ENCODE measurements at places on chromosomes 3 and 15.

GRCh38 chr3:194422188-194422587, 23.1 kb upstream of the GP5 start:
- no peak for DNase-seq

- DNase-seq = no peak
Measured at GRCh38 chr3:99313485-99313884, 324.9 kb upstream of the COL8A1 start.

DNA sequence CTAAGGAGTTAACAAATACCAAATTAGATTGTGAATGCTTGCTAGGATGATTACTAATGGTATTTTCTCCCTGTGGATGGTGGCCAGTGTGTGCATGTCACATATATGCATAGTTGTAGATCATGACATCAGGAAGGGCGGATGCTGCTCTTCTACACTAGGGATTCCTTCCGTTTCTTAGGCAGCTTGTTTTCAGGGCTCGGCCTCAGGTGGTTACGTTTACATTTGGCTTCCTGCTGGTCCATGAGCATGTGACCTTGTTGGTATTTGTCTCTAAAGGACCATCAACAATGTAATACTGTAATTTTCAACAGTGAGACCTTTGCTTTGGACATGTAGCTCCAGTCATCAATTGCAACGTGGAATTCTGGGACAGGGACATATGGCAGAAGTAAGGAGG, 221.4 kb downstream of the NR1D2 start:
- DNase-seq = no peak

GRCh38 chr3:145776782-145777408, 384.1 kb downstream of the PLOD2 start:
- no peak for DNase-seq

- no peak for DNase-seq
Measured at GRCh38 chr15:46080016-46080415, 445.2 kb downstream of the SQOR start.

DNA sequence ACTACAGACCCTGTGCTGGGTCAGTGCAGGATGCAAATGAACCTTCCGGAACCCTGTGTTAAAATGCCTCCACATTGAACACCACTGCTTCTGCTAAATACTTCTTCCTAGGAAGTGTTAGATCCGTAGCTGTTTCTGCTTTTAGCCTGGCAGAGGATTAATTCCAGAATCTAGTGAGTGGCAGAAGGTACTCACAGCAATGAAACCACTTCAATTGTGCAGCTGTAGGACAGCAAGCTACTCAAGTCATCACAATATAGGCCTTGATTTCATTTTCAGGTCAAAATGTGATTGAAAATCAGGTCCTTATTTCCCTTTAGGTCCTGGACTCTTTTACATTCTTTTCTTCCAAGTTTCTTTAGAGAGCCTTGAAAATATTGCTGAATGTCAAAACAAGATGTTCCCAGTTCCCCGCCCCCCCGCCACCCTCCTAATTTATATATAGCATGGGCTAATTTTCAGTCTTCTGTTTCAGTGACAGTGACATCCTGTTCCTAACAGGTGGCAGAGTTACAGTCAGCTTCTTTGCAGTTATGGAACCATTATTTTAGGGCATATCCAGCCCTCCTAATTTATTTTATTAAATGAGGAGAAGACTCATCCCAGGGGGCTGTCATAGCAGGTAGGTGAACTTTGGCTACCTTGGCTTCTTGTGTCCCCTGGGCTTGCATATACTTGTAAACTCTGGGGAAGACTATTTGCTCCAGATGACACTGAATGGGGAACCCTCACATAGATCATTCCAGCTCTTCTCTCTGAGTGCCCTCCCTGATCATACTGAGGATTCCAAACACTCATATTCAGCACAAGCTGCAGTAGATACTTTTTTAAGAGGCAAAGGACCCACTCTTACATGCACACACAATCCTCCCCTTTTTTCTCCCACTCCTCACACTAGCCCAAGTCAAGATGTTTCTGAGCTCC, 28.0 kb upstream of the ARNT2 start:
- no peak for DNase-seq

GRCh38 chr3:45553469-45553974, 41.0 kb upstream of the LIMD1 start:
- DNase-seq = no peak

- DNase-seq = no peak
Measured at GRCh38 chr15:64525828-64526530, 65.6 kb downstream of the ZNF609 start.

DNA sequence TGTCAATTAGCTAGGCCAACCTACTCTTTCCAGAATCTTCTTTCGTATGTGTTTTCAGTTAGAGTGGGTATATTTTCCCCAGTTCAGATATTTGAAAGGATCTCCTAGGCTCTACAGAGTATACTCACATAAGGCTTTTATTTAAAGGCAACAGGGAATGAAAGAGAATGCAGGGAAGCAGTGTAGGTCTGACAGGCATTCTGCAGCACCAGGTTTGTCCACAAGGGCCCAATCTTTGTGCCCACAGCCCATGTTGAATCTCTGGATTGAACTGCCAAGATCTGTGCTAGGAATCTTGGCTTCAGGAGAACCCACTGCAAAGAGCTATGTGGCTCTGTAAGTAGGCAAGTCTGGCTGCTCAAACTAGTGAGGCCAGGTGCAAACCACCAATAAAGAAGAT, 24.2 kb upstream of the GALNT15 start:
- DNase-seq = no peak

DNA sequence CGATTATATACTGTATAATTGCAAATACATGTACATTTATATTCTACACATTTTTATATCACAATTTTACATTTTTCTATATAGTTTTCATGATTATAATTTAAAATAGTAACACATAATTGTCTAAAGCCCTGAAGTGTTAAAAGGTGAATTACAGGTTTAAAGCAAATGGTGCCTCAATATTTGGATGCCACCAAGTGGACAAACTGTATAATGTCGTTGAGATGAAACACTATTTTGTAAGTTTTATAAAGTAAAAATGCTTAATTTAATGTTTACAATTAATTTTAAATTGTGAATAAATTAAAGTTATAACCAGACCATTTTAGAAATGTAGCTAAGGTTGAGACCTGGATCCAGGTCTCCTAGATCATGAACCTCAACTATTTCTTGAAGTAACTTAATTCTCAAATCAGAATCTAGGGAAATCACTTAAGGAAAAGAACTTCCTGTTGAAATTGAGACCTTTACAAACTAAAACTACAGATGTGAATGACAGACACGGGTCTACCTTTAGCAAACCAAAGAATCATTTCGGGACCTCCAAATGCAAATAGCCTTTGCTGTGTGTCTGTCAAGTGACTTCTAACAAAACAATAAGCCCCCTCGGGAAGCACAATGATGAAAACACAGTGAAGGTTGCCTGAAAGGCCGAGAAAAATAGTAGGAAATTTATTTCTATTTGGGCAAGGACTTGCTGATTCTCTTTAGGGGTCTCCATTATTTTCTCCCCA, 37.8 kb downstream of the EHHADH start:
- DNase-seq = no peak

DNA sequence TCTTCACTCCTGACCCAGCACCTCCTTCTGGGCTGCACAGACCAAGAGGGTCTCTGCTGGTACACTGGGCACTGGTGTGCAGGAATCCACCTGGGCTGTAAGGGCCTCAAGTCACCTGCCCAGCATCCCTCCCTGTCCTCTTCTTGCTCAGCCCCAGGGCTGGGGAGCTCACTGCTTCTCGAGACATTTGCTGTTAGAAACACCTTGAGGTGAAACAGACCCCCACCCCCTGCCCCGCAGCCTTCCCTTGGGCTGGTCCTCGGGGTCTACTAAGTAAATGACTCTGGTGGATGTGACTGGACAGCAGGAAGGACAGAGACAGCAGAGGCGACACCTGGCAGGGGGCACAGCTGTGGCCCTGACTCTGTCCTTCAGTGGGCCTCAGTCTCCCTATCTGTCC, 29.1 kb downstream of the LOXL1 start:
- no peak for DNase-seq

DNA sequence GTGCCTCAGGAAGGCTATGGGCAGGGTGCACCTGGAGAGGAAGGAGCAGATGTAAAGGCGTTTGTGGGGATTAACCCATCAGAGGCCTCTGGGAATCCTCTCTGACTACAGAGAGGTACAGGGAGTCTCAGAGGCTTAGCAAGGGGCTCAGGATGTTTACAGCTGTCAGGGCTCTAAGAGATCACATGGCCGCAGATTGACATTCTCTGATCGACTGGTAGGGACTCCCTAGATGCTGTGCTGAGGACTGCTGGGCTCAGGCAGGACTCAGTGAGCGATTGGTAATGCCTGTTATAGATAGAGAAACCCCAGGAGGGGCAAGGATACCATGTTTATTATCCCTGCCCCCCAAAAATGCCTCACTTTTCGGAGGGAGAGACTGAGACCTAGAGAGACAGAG, 103.5 kb downstream of the CORO2B start:
- no peak for DNase-seq

DNA sequence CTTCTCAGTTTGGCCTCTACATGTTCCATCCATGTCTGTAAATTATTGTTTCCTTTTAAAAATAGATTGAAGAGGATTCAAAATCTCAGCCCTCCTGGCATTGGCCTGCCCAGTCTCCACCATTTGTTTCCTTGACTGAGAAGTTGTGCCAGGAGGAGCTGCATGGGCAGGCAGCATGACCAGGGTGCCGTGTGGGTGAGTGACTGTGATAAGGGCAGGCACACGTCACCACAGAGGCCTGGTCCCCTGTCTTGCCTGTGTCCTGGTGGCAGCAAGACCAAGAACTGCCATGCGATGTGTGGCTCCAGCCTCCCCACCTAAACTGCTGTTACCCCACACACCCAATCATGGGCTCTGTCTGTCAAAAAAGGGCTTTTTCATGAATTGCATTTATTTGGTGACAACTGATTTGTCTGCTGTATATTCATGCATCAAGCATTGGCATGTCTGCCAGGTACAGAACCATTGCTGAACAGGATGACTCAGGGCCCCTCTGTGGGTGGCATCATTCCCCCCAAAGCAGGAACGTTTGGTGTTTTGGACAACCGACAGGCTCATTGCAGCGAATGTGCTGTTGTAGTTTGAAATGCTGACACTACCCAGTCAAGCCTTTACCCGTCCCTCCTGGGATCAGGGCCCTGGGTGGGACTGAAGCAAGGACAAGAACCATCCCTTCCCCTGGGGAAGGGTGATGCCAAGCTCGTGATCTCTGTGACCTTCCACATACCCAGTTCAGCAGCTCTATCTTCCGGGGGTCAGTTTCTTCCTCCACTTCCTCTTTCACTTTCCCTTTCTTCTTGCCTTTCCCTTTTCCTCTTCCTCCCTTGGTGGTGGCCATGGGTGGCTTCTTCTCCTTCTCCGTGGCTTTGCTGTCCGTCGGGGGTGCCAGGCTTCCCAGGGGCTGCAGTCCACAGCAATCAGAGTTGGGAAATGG, 51.6 kb downstream of the TRPM1 start:
- no peak for DNase-seq

DNA sequence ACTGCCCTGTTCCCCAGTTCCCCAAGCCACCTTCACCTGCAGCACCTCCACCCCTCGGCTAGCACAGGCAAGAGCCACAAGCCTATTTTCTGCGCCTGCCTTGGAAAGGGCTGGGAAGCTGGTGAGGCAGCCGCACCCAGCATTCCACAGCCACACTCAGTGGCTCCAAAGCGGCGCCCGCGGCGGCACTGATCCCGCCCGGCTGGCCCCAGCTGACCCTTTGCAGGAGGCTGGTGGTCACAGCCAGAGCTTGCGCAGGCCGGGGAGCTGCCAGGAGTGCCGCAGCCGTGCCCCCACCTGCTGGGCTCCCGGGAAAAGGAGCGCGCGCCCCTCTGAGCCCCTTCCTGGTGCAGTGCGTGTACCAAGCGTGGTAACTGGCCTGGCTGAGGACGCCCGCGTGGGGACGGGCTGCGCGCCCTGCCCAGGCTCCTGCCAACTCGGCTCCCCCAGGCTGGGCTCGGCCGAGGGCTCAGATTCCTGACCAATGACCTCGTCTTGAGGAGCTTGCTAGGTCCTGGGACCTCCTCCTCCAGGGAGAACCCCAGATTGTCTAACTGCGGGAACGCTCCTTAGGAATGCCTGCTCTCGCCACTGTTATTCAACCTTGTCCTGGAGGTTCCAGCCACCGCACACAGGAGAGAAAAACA, 13.3 kb downstream of the GRAMD2A start:
- no peak for DNase-seq

DNA sequence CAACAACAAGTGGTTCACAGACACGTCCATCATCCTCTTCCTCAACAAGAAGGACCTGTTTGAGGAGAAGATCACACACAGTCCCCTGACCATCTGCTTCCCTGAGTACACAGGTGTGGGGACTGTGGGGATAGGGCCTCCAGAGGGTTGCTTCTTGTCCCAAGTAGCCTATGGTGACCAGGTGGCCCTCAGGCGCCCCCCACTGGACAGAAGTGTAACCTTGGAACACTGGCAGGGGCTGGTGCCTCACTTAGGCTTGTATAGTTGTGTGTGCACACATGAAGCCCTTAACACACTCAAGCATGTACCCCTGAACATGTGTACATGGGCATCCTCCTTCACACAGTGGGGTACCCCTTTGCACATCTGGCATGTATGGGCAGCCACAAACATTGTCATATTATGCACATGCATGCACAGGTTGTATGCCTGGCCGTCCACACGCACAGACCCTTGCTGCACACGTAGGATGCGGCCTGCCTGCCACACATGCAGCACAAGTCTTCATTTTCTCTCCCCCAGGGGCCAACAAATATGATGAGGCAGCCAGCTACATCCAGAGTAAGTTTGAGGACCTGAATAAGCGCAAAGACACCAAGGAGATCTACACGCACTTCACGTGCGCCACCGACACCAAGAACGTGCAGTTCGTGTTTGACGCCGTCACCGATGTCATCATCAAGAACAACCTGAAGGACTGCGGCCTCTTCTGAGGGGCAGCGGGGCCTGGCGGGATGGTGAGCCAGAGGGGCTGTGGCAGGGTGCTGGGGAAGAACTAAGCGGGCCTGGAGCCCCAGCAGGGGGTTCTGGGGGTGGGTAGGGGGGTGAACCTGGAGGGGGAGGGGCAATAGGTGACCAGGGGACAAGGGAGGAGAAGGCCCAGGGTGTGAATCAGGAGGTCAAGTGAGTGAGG, 11.7 kb upstream of the SEMA3B start:
- DNase-seq = no peak

DNA sequence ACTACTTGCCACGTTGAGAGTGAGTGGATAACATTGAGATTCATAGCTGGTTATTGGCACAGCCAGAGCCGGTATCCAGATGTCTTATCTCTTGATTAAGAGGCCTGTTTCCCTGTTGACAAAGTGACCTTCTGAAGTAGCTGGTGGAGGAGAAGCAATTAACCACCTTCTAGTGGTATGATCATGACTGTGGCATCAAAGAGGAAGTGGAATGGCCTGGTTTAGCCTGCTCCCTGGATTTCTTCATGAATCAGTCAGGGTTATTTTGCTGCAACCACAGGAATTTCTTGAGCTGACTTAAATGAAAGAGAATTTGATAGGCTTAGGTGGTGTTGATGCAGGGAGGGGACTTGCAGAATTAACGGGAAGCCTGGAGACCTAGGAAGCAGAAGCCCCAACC, 398.3 kb downstream of the MFSD1 start:
- no peak for DNase-seq

GRCh38 chr15:29903785-29904464, 81.7 kb upstream of the TJP1 start:
- DNase-seq = no peak

DNA sequence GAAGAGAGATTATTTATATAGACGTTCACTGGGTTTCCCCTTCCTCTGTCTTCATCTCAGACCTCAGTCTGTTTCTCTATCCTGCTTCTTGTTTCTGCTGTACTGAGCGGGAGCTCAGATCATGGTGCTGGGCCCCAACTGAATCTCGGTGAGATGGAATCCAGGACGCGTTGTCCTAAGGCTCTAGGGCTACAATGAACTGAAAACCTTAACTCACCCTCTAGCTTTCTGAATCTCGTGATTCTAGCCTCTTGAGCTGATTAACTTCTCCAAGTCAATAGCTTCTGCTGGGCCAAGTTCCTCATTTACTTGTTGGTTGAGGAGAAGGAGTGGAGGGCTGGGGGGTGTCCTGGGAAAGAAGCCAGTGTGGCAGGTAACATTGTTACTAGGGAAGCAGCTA, 32.7 kb upstream of the MAP3K13 start:
- no peak for DNase-seq

All from stimulated activated CD8-positive, alpha-beta memory T cell treated with anti-CD3 and anti-CD28 coated beads, Interleukin-15, amount 100 ng/mL, for 48 hours (primary cell).